Heart right ventricle (tissue), 16 donors: ENCODE measurements at places on chromosomes 3 and 15.

GRCh38 chr3:166282931-166283330 is 445.7 kb upstream of the BCHE start:
- DNase-seq: no peak

- DNase-seq: no peak
Measured at GRCh38 chr3:143668924-143669790, 179.1 kb downstream of the SLC9A9 start.

- DNase-seq: peak; percentile 84
Measured at GRCh38 chr3:4772171-4772804, 206.9 kb upstream of the BHLHE40 start.

DNA sequence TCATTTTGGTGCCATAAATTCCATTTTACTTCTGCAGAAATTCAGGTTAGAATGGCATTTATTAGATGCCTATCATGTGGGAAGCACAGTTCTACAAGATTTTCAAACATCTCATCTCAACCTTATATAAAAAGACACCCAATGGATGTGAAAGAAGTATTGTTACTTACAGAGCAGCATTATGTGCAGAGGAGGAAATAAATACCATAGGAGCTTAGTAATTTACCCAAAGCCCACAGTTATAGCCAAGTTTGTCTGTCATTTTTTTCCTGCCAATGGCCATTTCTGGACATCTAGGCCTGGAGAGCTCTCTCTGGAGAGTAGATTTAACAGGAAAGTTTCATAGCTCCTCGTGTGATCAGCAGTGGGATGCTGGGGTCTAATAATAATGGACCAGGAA is 659.4 kb upstream of the NAALADL2 start:
- no peak for DNase-seq

- no peak for DNase-seq
Measured at GRCh38 chr15:68085052-68085451, 30.9 kb downstream of the PIAS1 start.
